CD4-positive, CD25-positive, alpha-beta regulatory T cell (primary cell): ENCODE measurements at places on chromosomes 13 and 19. TPM values are rescaled to one million over a fixed set of nuclear protein-coding genes. Genes with fewer than 3 reads are reported as not detected.

ZNF761 gene
- 8.7 TPM for polyA plus RNA-seq

TEX29 gene
- not detected for polyA plus RNA-seq

PSG5 gene
- not detected for polyA plus RNA-seq

ONECUT3 gene
- not detected for polyA plus RNA-seq

MYO16 gene
- 0.29 TPM for polyA plus RNA-seq

MBD3L2 gene
- not detected for polyA plus RNA-seq

SSC5D gene
- polyA plus RNA-seq = not detected

AZU1 gene
- not detected for polyA plus RNA-seq

TGFB1 gene
- polyA plus RNA-seq = 45.6 TPM

MATK gene
- 1.9 TPM for polyA plus RNA-seq

ZNF738 gene
- polyA plus RNA-seq = 2.9 TPM

BST2 gene
- polyA plus RNA-seq = 155 TPM

DNA sequence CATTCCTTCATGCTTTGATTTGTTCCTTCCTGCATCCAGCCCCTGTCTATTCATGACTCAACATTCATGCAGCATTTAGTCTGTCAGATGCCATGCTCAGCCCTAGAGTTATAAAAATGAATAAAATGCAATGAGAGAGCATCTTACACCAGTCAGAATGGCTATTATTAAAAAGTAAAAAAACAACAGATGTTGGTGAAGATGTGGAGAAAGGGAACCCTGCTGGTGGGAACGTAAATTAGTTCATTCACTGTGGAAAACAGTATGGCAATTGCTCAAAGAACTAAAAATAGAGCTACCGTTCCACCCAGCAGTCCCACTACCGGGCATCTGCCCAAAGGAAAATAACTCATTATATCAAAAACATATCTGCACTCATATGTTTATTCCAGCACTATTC is 70.0 kb upstream of the GTF3A start:
- DNase-seq = no peak

GRCh38 chr19:9498183-9498902 is at the start of gene ZNF560:
TSS of gene ZNF560 (minus strand) at chr19:9498616. CDS start at chr19:9475313, 23,303 bp downstream.
- no peak for DNase-seq

DNA sequence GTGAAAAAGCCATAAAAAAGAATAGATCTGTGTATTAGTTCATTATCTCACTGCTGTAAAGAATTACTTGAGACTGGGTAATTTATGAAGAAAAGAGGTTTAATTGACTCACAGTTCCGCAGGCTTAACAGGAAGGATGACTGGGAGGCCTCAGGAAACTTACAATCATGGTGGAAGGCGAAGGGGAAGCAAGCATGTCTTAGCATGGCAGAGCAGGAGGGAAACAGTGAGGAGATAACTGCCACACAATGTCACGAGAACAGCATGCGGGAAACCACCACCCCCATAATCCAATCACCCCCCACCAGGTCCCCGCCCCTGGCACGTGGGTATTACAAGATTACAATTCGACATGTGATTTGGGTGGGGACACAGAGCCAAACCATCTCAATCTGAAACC is 39.1 kb upstream of the EEF1AKMT1 start:
- DNase-seq = no peak

DNA sequence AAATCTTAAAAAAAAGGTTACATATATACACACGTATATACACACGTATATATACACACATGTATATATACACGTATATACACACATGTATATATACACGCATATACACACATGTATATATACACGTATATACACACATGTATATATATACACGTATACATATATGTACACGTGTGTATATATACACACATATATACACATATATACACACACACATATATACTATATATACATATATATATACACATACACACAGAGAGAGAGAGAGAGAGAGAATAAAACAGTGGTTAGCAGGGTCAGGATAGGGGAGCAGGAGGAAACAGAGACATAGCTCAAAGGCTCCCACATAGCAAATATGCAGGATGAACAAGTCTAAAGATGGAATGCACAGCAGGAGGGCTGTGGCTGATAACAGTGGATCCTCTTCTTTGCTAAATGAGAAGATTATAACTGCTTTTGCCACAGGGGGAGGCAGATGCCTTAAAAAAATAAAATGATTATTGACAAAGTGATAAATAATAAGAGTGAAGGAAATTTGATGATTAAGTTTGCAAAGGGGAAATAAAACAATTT is 714.5 kb downstream of the UQCRFS1 start:
- no peak for DNase-seq

DNA sequence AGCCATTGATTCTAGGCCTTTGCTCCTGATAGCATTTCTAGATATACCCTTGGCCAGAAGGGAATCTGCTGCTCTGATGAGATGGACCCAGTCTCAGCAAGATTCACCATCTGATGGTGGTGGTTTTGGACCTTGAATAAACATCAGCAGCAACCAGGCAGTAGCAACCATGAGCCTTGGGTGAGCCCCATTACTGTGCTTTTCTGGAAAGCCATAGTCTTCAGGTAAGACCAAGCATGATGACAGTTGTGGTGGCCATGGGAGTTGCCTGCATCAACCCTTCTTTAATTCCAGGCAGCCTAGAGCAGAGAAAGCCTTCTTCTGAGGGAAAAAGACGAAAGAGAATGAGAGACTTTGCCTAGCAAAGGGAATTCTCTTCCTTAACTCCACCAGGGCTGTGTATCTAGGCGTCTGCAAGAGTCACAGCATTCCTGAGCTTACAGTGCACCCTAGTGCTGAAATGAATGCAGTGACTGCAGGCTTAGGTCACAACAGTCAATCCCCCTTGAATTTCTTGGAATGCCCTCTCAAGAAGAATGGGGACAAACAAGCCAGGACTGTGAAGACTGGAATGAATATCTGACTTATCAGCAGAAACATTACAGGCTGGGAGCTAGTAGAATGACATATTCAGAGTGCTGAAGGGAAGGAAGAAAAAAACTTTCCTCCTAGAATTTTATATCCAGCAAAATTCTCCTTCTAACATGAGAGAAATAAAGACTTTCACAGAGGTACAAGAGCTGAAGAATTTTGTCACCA is 942.4 kb upstream of the PCDH20 start:
- DNase-seq = no peak

DNA sequence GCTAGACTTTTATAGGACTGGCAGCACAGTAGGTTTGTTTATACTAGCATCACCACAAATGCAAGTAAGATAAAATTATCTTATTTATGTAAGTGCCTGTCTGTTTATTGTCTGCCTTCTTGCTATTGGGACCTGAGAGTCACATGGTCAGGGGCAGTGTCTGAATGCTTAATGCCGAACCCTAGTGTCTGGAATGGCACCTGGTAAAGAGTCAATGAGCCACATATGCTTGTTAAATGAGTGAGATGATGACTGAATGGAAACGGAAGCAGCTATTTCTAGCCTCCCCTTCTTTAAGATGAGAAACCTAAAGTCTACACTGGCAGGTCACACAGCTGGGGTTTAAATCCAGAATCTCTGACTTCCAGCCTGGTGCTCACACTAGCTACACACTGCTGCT is 92.2 kb downstream of the STOML3 start:
- no peak for DNase-seq

DNA sequence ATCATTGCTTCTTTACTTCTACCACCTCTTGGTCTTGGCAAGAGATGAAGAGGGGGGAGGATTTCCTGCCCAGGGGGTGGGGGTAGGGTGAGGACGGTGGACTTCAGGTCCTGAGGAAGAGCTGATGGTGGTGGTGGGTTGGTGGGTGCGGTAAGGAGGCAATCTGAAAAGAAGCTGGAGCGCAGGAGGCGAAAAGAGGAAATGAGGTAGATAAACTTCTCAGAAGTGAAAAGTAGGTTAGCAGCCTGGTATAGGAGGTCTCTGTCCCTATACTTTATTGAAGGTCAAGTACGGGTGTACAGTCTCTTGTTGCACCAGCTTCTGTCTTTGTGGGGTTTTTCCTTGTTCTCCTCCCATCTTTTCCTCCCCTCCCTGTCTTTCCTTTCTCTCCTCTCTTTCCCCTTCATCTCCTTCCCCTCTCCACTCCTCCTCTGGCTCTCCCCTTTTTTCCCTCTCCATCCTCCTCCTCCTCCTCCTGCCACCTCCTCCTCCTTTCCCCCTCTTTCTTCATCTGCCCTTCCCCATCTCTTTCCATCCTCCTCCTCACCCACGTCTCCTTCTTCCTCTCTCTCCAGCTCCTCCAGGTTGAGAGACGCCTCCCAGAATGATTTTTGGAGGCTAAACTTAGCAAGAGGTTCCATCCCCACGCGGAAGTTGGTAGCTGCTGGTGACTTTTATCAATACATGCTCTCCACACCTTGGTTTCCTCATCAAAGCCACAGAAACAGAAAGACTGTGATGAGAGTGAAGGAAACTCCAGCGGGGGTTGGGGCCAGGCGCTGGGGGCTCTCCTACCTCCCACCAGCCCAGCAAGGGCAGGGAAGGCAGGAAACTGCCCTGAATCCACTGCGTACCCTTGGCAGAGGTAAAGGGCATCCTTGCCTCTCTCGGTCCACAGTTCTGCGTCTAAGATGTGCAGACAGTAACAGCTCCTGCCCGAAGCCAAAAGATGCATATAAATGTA is 15.3 kb downstream of the TNFSF14 start:
- peak; percentile 90 for DNase-seq

GRCh38 chr19:5249526-5249925 is 91.1 kb downstream of the PTPRS start:
- DNase-seq = no peak

DNA sequence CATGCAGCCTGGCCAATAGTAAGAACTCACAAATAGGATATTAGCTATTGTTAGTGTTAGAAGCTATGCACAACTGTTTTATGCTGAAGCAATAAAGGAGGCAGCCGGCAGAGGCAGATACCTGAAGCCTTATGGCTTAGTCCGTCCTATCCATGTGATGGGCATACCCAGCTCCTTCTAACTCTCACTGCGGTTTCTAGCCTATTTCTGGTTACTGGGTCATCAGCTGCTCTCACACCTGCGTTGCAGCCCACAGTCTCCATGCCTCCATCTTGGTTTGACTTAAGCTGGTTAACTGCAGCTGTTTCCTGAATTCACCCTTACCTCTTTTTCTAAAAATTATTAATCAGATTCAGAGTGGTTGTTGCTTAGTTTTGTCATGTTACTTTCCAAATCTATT is 40.5 kb upstream of the CNMD start:
- DNase-seq = no peak

- no peak for DNase-seq
Measured at GRCh38 chr19:6861683-6862286, 25.6 kb upstream of the ADGRE1 start.

DNA sequence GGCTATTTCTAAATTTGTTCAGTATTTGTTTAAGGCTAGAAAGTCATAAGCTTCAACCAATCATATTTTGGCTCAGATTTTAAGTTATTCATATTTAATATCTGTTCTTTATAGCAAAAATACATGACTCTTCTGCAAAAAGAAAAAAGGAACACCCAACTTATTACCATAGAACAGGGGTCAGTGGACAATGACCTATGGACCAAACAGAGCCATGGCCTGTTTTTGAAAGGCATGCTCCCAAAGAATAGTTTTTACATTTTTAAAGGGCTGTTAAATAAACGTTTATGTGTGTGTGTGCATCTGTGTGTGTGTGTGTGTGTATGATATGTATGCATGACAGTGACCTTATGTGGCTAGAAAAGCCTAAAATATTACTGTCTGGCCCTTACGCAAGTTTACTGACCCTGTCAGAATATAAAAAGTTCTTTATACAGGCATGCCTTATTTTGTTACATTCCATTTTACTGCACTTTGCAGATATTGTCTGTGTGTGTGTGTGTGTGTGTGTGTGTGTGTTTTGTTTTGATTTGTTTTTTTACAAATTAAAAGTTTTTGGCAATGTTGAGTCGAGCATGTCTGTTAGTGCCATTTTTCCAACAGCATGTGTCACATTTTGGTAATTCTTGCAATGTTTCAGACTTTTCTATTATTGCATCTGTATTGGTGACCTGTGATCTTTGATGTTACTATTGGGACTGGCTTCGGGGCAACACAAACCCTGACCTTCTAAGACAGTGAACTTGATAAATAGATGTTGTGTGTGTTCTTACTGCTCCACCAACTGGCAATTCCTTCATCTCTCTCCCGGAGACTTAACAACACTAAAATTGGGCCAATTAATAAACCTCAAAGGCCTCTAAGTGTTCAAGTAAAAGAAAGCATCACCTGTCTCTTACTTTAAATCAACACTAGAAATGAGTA is 22.0 kb downstream of the KLF12 start:
- no peak for DNase-seq

DNA sequence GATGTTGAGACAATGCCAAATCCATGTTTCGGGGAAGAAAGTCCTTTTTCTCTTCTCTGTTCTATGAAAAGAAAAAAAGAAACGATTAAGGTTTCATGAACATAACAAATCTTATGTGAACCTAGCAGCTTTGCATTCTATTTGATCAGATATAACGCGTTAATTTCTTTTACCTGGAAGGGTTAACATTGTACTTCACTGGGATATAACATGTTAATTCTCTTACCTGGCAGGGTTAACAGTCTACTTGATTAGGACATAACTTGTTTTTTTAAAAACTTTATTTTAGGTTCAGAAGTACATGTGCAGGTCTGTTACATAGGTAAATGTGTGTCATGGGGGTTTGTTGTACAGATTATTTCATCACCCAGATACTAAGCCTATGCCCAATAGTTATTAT is 68.8 kb downstream of the CPAMD8 start:
- DNase-seq = no peak

DNA sequence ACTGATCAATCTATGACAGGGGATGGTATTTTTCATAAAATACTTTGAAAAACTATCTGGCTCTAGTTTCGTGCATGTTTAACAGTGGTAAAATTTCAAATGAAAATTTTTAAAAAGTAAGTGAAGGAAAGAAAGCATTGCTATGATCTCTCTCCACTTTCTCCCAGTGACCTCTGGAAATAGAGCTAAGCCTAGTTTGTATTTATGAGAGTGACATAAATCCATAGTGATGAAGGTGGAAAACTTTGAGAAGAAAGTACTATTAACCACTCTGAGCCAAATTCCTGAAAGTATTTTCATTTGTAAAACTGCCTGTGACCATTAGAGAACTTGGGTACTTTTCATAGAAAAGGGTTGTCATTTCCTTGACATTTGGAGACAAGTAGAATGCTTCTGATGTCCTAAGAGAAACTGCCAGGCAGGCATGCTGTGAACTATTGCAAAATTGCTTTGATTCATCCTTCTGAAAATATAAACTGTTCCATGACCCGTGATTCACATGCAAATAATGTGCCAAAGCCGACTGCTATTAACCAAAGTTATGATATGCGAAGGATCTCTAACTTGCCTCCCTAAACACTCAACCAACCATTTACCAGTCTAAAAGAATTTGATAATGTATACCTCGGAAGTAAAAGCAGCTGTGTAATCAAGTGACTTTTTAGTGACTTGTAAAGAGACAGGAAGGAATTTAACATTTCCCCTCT is 133.2 kb downstream of the VWA8 start:
- no peak for DNase-seq

- no peak for DNase-seq
Measured at GRCh38 chr13:20824762-20825476, 51.2 kb upstream of the EEF1AKMT1 start.

GRCh38 chr19:6674868-6675305 is 4.9 kb upstream of the TNFSF14 start:
- DNase-seq = peak; percentile 71

- DNase-seq = no peak
Measured at GRCh38 chr13:95492044-95492801, 60.3 kb upstream of the CLDN10 start.

GRCh38 chr13:53601113-53601512 is 572.5 kb downstream of the OLFM4 start:
- DNase-seq = no peak
